ENCODE measurements at places on chromosomes 1 and 21. TPM values are rescaled to one million over a fixed set of nuclear protein-coding genes. Genes with fewer than 3 reads are reported as not detected.
A peak's percentile ranks its signal among the peaks of the same experiment; 100 is the strongest.

DNA sequence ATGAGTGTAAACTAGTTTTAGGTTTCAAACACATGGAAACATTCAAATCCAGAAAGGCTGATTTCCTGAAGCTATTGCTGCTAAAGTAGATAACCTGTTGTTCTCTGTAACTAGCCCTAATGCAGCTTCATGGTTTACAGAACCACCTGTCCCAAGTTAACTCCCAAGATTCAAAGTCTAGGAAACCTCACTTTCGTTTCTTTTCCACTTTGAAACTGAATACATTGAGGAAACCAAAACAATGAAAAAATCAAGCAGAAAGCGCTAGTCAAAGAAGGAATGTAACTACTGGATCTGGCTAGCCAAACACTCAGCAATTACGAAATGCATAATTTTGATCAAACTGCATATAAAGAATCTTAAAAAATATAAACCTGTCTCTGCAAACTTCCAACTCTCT lies 17.8 kb downstream of the SLC16A1 start:
- H3K36me3 ChIP-seq, result no peaks in the 10 kb centered on the region
- H3K27me3 ChIP-seq, result no peaks in the 10 kb centered on the region
- H3K4me1 ChIP-seq, result peaks cover 2% of the 10 kb centered on the region
- no peak overlapping the region for H3K27ac ChIP-seq
- peak; percentile 14 for DNase-seq

- no peak overlapping the region for H3K4me3 ChIP-seq
- H3K27me3 ChIP-seq, result no peaks in the 10 kb centered on the region
- no peak overlapping the region for H3K27ac ChIP-seq
- H3K4me1 ChIP-seq, result no peaks in the 10 kb centered on the region
Measured at GRCh38 chr1:153422450-153423068, 6.2 kb downstream of the S100A7A start.

DNA sequence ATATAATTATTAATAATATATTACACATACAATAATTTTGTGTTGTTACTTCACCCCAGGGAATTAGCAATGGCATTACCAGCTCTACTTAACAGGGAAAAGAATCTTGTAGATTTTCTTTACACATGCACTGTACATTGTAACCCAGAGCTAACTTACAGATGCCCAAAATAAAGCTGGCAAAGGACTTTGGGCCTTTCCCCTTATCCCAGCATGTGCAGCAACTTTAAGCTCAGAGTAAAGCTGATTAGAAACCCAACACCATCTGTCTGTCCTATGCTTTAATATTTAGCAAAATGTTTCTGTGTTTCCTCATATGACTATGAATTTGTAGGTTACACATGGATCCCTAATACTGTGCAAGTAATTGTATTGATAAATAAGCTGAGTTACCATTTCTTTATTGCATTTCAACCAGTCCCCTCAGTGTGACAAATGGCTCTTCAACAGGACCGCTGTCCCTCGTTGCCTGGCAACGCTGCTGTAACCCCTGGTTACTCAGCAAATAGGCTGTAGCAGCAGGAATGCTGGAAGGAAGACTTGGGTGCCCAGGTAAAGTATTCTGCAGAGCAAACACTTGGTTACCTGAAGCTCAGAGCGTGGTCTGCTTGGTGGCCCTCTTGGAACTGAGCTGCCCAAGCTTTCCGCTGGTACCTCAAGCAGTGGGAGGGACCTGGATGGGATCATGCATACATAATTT lies at the start of gene USH2A:
Gene USH2A, minus strand, starts transcription at position 628 of the 700 bp plus-strand sequence. CDS start 1,112 bp downstream, outside the sequence.
- H3K4me1 ChIP-seq, result no peaks in the 10 kb centered on the region
- H3K36me3 ChIP-seq, result no peaks in the 10 kb centered on the region
- no peak within 1 kb of the TSS for H3K4me3 ChIP-seq
- no peaks in the 10 kb centered on the region for H3K27me3 ChIP-seq

DNA sequence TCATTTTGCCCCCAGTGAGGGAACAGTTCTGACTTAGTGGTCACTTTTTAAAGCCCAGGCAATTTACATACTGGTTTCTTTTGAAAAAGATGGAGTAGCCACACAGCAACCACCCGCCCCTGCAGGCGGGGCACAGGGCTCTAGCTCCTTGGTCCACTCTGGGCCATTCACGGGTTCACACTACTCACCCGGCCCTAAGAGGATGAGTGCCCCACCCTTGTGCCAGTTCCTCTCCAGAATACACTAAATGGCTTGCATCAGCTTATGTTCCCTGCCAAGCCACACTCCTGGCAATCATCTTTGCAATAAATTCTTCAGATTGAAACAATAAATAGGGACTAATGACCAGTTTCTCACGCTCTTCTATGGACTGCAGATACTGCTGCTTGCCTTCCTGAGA lies 15.7 kb upstream of the ATP13A2 start:
- H3K4me3 ChIP-seq, result no peak overlapping the region
- H3K4me1 ChIP-seq, result no peaks in the 10 kb centered on the region
- no peak overlapping the region for H3K27ac ChIP-seq
- peaks cover 9% of the 10 kb centered on the region for H3K36me3 ChIP-seq
- no peaks in the 10 kb centered on the region for H3K27me3 ChIP-seq

DNA sequence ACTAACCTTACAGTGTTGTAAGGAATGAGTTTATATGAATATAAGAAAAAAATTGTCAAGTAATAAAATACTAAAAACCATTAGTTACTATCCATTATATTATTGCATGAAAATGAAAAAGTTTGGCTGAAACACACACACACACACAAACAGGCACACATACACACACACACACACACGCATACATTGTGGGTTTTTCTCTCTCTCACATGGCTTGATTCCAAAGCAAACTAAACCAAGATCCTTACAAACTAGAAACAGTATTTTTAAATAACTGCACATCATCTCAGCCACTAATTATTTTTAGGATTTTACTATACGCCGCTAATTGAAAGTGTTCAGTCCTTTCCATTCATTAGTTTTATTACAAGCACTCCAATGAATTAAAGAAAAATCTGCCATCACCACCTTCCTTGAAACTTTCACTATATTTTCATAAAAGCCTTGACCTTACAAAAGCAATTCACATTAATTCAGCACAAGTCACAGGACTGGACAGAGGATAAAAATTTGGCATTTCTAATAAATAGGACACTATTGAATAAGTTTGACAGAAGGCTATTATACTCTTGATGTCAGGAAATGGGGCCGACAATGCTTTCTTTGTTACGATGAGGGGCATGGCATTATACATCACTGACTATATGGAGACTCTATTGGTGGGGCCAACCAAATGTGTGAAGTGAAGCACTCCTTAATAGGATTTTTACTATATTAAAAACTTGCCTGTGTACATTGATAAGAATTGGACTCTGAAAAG lies 187.0 kb upstream of the ESRRG start:
- H3K36me3 ChIP-seq, result no peaks in the 10 kb centered on the region
- peak; percentile 65 for DNase-seq
- no peak overlapping the region for H3K4me3 ChIP-seq
- no peak overlapping the region for H3K27ac ChIP-seq

DNA sequence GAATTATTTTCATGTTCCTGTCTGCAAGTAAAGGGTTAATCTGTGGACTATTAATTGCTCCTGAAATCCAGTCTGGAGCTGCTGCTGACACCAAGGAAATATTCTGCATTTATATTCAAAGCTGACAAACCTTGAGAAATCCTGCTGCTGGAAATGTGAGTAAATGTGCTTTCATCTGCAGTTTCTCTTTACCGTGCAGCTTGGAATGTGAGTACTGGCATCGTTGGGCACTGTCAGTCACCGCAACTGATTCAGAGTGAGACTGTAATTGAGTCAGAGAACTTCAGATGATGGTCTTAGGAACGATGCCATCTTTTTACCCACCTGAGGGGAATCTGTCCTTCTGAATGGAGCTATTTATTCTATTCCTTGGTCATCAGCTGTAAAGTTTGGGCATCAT lies 420.6 kb downstream of the SIPA1L2 start:
- DNase-seq, result no peak
- no peaks in the 10 kb centered on the region for H3K4me1 ChIP-seq
- no peak overlapping the region for H3K27ac ChIP-seq
- no peaks in the 10 kb centered on the region for H3K36me3 ChIP-seq
- no peaks in the 10 kb centered on the region for H3K27me3 ChIP-seq

GRCh38 chr1:168599641-168600040 lies 23.2 kb downstream of the XCL1 start:
- no peaks in the 10 kb centered on the region for H3K4me1 ChIP-seq
- H3K4me3 ChIP-seq, result no peak overlapping the region
- DNase-seq, result no peak
- no peak overlapping the region for H3K27ac ChIP-seq
- no peaks in the 10 kb centered on the region for H3K27me3 ChIP-seq
- H3K36me3 ChIP-seq, result no peaks in the 10 kb centered on the region

GRCh38 chr1:245288796-245289195 lies 134.0 kb downstream of the KIF26B start:
- DNase-seq, result no peak
- no peak overlapping the region for H3K4me3 ChIP-seq
- H3K27me3 ChIP-seq, result no peaks in the 10 kb centered on the region
- no peak overlapping the region for H3K27ac ChIP-seq
- no peaks in the 10 kb centered on the region for H3K4me1 ChIP-seq

- H3K36me3 ChIP-seq, result no peaks in the 10 kb centered on the region
- peaks cover 5% of the 10 kb centered on the region for H3K4me1 ChIP-seq
- no peak for DNase-seq
- no peak overlapping the region for H3K27ac ChIP-seq
Measured at GRCh38 chr1:180617774-180618395, 13.9 kb upstream of the XPR1 start.

GRCh38 chr1:209783386-209783785 lies 973 bp downstream of the C1orf74 start:
- peaks cover under 1% of the 10 kb centered on the region for H3K27me3 ChIP-seq
- no peak overlapping the region for H3K27ac ChIP-seq
- DNase-seq, result no peak
- no peaks in the 10 kb centered on the region for H3K4me1 ChIP-seq

GRCh38 chr1:229664133-229664689 lies 38.2 kb downstream of the URB2 start:
- peak; percentile 20 for DNase-seq
- no peaks in the 10 kb centered on the region for H3K36me3 ChIP-seq
- H3K27ac ChIP-seq, result no peak overlapping the region

The CLCA4 gene
- polyA plus RNA-seq, result not detected

GRCh38 chr1:160326418-160326817 lies 16.6 kb downstream of the COPA start:
- H3K27ac ChIP-seq, result no peak overlapping the region
- no peaks in the 10 kb centered on the region for H3K27me3 ChIP-seq
- no peak for DNase-seq
- peaks cover 25% of the 10 kb centered on the region for H3K36me3 ChIP-seq

- H3K36me3 ChIP-seq, result no peaks in the 10 kb centered on the region
- no peaks in the 10 kb centered on the region for H3K27me3 ChIP-seq
- no peaks in the 10 kb centered on the region for H3K4me1 ChIP-seq
- no peak overlapping the region for H3K4me3 ChIP-seq
- H3K27ac ChIP-seq, result no peak overlapping the region
Measured at GRCh38 chr1:86522240-86522639, 24.6 kb upstream of the CLCA4 start.

GRCh38 chr1:88612292-88612691 lies 71.8 kb upstream of the PKN2 start:
- DNase-seq, result no peak
- H3K4me1 ChIP-seq, result no peaks in the 10 kb centered on the region
- H3K36me3 ChIP-seq, result no peaks in the 10 kb centered on the region
- no peaks in the 10 kb centered on the region for H3K27me3 ChIP-seq

GRCh38 chr1:209580577-209580976 lies 2.9 kb upstream of the CAMK1G start:
- DNase-seq, result no peak
- H3K27ac ChIP-seq, result no peak overlapping the region
- no peaks in the 10 kb centered on the region for H3K27me3 ChIP-seq
- H3K4me1 ChIP-seq, result peaks cover 5% of the 10 kb centered on the region
- no peaks in the 10 kb centered on the region for H3K36me3 ChIP-seq
- H3K4me3 ChIP-seq, result no peak overlapping the region

DNA sequence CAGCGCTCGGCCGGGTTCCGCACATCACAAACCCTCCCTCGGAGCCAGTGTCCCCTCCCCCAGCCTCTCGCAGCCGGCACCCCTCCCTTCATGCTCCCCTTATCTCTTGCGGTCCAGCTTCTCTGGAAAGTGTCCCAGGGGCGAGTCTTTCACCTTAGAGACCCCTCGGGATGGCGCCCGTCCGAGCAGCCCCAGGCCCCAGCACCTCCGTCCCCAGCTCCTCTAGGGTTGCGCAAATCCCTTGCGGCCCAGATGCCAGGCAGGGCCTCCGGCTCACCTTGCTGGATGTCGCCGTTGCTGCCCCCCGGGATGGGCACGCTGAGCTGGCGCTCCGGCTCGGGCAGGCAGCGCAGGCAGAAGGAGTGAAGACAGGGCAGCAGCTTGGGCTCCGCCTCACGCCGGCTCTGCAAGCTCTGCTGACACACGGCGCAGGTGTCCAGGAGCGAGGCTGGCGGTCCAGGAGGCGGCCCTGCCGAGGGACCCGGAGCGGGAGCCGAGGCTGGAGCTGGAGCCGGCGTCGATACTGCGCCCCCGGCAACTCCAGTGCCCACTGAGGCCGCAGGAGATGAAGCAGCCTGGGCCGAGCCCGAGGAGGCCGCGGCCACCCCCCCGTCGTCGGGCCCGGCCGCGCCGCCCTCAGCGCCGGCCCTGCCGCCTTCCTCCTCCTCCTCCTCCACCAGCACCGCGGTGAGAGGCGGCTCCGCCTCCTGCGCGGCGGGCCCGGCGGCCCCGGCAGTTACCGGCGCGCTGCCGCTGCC lies 550 bp downstream of the TRIM33 start:
- H3K36me3 ChIP-seq, result no peaks in the 10 kb centered on the region
- peak overlapping the region; percentile 93 for H3K4me3 ChIP-seq
- no peaks in the 10 kb centered on the region for H3K4me1 ChIP-seq
- H3K27ac ChIP-seq, result peak overlapping the region; percentile 64
- no peaks in the 10 kb centered on the region for H3K27me3 ChIP-seq
- DNase-seq, result no peak

GRCh38 chr1:2607641-2608091 lies 21.1 kb downstream of the PRXL2B start:
- H3K36me3 ChIP-seq, result no peaks in the 10 kb centered on the region
- DNase-seq, result no peak
- H3K4me1 ChIP-seq, result no peaks in the 10 kb centered on the region
- no peak overlapping the region for H3K4me3 ChIP-seq
- no peak overlapping the region for H3K27ac ChIP-seq

The OLIG2 gene
- not detected for polyA plus RNA-seq

The LRRC8C gene
- polyA plus RNA-seq, result 13.2 TPM

DNA sequence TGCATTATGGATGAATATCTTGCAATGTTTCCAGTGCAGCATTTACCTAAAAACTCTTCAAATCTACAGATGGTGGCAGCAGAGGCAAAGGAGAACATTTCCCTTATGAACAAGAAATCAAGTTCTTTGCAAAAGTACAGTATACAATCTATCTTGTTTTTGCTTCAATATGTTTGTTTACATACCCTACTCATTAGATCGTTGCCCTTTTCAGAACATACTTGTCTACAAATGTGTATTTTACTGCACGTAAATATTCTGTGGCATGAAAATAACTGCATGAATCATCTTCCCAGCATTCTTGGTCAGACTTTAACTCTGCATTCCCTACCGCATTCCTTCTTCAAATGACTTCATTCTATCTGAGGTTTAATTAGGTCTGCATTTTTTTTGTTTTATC lies 212.7 kb downstream of the ZP4 start:
- no peak overlapping the region for H3K27ac ChIP-seq
- no peaks in the 10 kb centered on the region for H3K36me3 ChIP-seq
- peaks cover 5% of the 10 kb centered on the region for H3K4me1 ChIP-seq
- no peaks in the 10 kb centered on the region for H3K27me3 ChIP-seq
- peak; percentile 61 for DNase-seq

The ACTA1 gene
- polyA plus RNA-seq, result 0.06 TPM

Data from fibroblast of lung (primary cell).